ENCODE measurements at places on chromosomes 7 and 10.

DNA sequence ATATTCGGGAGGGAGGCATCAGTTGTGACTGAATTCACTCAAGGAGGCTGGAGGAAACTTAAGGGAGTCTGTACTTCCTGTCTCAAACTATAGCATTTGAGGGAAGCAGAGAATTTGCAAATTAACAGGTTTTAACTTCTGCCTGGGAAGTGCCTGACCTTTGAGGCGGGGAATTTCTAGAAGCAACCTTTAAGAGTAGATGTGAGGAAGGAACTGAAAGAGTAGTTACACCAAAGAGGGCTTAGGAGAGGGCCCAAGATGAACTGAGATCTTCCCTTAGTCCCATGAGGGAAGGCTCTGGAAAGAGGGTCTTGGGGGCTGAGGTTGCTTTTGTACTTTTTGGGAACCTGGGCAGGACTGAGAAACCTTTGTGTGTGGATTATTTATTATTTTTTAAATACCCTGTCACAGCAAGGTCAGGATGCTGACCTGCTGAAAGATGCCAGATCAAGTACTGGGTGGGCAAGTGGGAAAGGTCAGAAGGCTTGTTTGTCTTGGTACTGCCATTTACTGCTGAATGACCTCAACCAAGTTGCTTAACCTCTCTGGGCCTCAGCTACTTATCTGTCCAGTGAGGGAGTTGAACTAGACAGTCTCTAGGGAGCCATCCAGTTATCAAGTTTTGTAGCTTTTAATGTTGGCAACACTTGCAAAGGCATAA is 2.4 kb downstream of the GPR158 start:
- no peak for DNase-seq

- no peak for DNase-seq
Observed at GRCh38 chr10:133239990-133240389, 2.3 kb downstream of the VENTX start.

DNA sequence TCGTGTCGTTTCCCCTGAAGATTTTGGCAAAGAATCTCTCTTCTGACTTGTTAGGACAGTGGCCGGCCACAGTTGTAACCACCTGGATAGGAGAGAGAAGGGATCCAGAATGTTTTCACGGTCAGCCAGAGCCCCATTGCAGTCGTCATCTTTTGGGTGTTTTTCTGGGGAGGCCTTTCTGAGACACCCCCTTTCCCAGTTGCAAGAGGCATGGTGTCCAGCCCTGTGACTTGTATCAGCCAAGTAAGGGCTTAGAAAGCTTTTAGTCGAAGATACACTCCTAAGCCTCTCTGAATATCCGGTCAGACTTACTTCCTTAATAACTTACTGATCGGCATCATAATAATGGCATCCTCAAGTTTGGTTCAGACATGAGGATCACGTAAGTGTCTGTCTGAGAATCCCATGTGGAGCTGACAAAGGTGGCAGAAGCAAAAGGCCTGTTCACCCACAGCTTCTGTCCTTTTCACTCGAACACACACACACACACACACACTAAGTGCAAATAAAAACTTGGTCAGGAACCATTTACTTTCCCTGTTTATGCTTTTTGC is 435.7 kb upstream of the GALNT17 start:
- DNase-seq = no peak

DNA sequence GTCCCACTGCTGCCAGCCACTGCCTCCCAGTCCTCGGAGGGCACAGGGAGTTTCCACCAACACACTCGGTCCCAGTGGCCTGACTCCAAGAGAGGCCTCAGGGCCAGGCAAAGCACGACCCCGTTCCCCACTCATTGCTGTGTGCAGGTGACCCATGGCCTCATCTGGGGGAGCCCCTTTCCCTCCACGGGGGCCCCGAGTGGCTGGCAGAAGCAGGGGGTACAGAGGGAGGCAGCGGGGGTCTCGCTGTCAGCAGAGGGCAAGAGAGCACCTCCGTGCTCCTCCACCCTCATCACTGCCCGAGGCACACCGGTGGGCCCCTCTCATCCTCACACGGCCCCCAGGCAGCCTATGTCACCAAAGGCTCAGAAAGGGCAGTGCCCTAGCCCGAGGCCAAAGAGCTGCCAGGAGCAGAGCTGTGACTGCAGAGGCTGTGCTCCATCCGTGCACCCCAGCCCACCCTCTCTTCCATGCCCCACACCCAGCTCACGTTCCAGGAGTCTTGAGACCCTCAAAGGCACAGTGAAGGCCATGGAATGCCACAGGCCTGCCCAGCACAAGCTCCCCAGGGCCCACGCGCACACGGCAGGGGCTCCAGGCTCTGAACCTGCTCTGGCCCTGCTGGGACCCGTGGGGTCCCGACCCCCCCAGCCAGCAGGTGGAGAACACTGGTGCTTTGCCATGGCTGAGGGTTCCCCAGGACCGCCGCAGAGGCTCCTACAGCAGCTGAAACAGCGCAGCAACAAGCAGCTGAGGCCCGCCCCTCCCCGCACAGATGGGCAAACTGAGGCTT is 25.9 kb downstream of the MICALL2 start:
- no peak for DNase-seq

DNA sequence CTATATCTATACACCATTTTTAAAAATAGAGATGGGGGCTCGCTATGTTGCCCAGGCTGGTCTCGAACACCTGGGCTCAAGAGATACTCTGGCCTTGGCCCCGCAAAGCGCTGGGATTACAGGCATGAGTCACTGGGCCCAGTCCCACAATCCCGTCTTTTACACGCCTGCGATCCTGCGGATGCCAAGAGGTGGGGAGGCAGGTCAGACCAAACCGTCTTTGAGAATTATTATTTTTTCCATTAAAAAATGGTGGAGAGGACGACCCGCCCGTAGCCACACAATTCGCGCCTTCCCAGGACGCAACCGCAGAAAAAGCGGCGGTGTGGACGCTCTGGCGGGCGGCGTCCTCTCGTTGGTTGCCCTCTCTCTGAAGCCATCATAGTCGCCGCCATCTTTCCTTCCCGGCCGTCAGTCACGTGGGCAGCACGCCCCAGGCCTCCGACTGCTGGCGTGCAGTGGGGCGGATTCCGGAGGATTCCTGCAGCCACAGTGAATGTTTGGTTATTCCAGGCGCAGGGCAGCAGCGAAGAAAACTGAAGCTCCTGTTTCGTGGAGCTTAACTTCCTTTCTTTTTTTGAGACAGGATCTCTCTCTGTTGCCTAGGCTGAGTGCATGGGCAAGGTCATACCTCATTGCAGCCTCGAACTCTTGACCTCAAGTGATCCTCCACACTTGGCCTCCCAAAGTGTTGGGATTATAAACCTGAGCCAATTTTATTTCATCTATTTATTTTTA is 9.9 kb upstream of the EPHB4 start:
- DNase-seq = peak; percentile 54

- DNase-seq = no peak
Observed at GRCh38 chr10:45235798-45236220, 79.6 kb downstream of the OR13A1 start.

- no peak for DNase-seq
Observed at GRCh38 chr7:156459067-156459466, 181.5 kb upstream of the RNF32 start.

DNA sequence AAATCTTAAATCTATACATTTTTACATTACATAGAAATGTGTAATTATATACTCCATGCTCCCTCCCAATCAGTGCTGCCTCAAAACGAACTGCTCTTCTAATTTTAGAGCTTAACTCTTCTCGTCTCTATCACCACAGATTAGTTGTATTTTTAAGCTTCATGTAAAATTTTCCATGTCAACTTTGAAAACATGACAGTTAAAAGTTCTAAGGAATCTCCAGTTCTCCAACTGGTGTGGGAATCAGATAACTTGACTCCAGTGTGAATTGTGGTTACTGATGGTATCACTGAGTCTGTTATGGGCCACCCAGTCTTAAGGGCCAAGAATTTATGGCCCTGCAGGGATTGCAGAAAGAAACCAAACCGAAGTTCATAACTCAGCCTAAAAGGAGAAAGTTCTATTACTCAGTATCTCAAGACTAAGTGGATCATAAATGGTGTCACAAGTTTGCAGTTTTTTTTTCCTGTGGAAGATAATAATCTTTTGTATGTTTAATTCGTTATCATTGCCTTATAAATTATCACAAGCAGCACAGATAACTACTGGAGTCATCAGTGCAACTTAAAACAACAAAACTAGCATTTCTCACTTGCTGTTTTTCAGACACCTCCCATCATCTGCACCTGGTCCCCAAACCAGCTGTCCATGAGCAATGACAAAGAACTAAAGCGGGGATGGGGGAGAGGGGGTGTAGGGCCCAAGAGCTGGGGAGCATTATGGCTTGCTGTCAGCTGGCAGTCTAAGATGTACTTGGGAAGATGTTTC is 31.5 kb upstream of the KMT2E start:
- no peak for DNase-seq

DNA sequence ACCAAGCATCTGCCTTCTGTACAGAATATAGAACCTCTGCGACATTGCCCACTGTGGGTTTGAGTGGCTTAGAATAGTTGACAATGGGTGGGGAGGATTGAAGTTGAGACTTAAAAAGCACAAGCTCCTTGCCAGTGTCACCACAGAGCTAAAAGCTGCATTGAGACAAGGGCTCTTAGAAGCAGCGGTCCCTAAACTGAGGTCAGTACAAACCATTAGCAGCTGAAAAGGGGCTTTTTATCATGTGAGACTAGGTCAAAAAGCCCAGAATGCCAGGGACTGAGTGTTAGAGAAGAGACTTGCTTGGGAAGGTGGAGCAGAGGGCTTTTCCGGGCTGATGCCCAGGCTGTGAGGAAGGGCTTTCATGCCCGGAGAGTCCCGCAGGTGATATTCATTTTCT is 91.3 kb downstream of the POU6F2 start:
- no peak for DNase-seq

DNA sequence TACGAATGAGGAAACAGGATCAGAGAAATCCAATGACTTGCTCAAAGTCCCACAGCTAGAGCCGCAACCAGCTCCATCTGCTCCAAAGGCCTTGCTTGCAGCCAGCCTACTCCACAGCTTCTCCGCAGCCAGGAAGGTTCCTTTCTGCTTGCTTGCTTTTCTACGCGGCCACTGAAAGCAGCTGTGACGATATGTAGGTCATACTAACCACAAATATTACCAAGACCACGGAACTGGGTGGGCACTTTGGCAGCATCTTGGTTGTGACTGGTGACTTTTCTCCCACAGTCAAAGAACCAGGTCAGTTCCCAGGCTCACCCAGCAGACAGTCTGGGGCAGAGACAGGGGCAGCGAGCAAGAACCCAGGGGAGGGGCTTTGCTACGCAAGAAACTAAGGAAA is 86.4 kb downstream of the FAM53B start:
- no peak for DNase-seq

DNA sequence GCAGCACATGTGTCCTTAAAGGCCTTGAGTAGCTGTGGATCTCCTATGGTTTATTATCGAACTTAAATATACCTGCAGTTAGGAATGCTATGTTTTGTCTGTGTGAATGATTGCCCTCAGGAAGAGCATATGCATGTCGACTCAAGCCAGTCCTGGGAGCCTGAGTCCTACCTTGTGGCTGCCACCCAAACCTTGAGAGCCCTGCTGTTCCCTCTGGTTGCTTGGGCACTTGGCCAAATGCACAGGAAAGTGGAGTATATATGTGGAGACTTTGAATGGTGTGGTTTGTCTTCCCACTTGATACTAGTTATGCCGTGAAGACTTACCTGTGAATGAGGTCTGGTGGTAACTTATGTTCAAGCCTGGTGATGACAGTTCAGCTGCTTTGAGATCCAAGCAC is 409.8 kb downstream of the LRMDA start:
- no peak for DNase-seq

DNA sequence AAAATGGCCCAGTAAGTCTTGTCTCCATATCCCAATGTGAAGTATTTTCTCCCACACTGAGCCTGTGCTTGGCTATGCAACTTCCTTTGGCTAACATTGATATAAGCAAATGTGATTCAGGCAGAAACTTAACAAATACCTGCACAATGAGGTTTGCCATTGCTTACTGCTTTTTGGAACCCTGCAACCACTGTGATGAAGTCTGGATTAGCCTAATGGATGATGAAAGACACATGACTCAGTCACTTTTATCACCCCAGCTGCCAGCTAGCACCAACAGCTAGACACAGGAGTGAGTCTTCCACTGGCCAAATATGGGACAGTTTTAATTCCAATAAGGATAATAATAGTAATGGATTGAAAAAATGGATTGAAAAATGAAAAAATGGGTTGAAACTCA is 854.5 kb downstream of the GRM8 start:
- DNase-seq = no peak

- DNase-seq = no peak
Observed at GRCh38 chr7:2943851-2944601, 99.6 kb downstream of the CARD11 start.

- no peak for DNase-seq
Observed at GRCh38 chr10:43267811-43268210, 946 bp upstream of the RASGEF1A start.

- no peak for DNase-seq
Observed at GRCh38 chr10:6514844-6515780, 65.0 kb downstream of the PRKCQ start.

GRCh38 chr10:4252701-4253100 is 467.7 kb upstream of the KLF6 start:
- no peak for DNase-seq

GRCh38 chr10:35608328-35608672 is 3.2 kb downstream of the GJD4 start:
- no peak for DNase-seq

- DNase-seq = no peak
Observed at GRCh38 chr10:77163670-77164348, 473.8 kb downstream of the KCNMA1 start.

GRCh38 chr7:5396542-5396941 is 27.1 kb downstream of the TNRC18 start:
- peak; percentile 31 for DNase-seq

DNA sequence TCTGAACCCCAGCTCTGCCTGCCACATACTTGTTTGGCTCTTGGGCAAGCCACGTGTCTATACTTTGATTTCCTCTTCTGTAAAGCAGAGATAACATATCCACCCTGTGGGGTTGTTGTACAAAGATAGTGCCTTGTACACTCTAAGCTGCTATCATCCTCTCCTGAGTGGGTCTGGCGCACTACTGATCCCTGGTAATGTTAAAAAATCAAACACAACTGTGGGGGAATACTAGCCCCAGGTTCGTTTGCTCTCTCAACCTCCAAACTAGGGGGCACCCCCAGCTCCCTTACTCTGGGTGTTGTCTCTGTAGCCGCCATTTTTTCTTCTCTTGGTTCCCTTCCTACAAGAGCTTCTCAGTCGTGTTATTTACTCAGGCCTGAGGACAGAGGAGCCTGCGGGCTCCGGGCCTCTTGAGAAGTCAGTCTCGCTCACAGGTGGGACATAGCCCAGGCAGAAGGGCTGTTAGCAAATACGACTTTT is 1.0 kb downstream of the POLM start:
- DNase-seq = no peak

GRCh38 chr7:6172224-6172909 is 100.1 kb downstream of the CYTH3 start:
- DNase-seq = no peak

DNA sequence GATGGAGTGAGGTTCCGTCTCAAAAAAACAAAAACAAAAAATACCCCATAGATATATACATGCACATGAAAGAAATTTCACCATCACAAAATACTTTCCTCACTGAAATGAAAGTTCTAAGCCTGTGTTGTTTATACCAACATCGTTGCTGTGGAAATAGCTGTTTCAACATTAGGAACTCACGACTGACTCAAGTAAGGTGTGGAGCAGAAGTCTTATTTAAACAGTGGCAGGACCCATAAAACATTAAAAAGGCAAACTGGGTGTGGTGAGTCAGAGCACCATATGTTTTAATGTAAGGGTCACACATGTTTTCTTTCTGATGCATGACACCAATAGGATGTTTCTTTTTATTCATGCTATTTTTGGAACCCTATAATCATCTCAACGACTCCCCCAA is 48.3 kb downstream of the BAIAP2L1 start:
- DNase-seq = no peak
